Anterior cingulate cortex (tissue), 58 donors: ENCODE measurements at places on chromosomes 1 and 21.

GRCh38 chr1:229803626-229804217 is 177.7 kb downstream of the URB2 start:
- DNase-seq: no peak

DNA sequence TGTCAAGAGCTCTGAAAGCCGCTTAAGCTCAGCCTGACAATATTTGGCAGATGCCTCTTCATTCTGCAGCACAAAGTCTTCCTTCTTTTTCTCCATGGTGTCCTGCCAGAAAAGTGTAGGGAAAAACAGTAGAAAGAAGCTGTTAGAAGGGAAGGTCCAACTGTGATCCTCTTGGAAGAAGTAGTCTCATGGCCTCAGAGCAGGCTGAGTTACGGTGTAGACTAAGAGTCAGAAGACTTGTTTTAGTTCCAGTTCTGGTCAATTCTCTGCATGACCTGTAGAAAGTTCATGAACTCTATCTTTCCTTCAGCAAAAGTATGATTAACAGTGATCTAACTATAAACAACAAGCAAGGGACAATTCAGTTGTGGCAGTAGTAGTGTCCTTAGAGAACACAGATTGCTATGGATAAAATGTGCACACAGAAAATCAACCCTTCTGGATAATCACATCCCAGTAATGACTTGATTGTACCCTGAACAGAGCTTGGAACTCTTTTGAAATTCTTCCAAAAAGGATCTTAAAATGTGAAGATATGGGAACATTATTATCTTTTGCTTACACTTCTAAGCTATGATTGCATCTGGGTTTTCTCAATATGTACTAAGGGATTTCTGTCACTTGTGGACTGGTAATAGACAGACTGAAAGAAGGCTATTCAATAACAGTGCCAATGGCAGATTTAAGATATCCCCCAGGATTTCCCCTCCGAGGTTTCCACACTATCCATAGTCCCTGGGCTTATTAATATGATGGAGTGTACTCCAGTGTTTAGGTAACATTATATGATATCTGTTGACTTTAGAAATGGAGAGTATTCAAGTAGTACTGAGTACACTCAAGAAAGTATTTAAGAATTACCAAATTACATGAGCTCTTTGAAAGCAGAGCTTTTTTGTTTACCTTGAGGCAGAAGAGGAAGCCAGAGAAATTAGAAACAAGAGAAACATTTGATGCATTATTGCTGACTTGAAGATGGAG is 22.1 kb upstream of the GBP2 start:
- DNase-seq: no peak

GRCh38 chr1:154605534-154605933 is 2.5 kb downstream of the ADAR start:
- no peak for DNase-seq

- DNase-seq: no peak
Observed at GRCh38 chr1:15063346-15063745, 90.2 kb upstream of the TMEM51 start.

- no peak for DNase-seq
Observed at GRCh38 chr1:201019321-201019977, 4.1 kb downstream of the KIF21B start.

GRCh38 chr21:42609811-42610210 is 43.6 kb upstream of the PDE9A start:
- DNase-seq: no peak

GRCh38 chr1:109595531-109595930 is 23.9 kb downstream of the GNAT2 start:
- no peak for DNase-seq

- DNase-seq: no peak
Observed at GRCh38 chr1:21946836-21947587, 9.9 kb upstream of the HSPG2 start.

DNA sequence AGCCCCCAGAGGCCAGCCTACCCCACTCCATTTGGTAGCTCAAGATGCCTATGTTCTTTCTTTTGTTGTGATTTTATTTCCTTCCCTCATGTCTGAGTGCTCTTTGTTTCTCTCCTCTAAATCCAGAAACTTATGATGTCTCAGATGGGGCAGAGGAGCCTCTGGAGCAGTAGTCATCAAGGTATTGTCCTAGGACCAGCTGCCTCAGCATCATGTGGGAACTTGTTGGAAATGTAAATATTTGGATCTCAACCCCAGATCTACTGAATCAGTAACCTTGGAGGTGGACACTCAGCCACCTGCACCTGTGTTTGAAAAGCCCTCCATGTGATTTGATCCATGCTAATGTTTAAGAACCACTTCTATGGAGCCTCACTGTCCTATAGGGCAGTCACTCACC is 593.1 kb upstream of the PLXNA2 start:
- no peak for DNase-seq

GRCh38 chr1:7842517-7842916 is 10.3 kb downstream of the UTS2 start:
- DNase-seq: no peak

- no peak for DNase-seq
Observed at GRCh38 chr1:77308889-77309621, 27.2 kb downstream of the AK5 start.

DNA sequence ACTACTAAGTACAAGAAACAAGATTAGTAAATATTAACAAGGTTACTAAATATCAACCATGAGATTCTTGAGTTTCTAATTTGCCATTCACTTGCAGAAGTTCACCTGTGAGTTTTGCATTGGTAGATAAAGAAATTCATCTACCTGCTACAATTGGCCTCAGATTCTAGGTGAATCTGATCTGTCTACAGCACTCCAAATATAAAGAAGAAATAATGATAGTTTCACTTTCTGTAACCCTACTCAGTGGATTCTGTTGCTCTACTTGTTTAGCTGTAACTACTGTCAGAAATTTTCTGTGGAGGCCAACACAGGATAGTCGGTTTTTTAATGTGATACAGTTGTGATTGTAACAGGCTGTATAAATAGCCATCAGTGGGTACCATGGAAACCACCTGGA is 118.6 kb downstream of the NR5A2 start:
- no peak for DNase-seq

DNA sequence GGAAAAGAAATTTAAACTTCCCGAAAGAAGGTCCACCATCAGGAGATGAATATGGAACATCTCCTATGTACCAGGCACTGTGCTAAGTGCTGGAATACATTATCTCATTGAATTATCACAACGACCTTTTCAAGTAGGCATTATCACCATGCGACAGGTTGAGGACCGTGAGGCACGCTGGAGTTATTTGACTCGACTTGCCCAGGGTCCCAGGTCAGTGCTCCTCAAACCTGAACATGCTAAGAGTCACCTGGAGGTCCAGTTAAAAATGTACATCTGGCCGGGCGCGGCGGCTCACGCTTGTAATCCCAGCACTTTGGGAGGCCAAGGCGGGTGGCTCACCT is 15.9 kb upstream of the AGTRAP start:
- DNase-seq: no peak

GRCh38 chr1:177246710-177247580 is 76.2 kb downstream of the BRINP2 start:
- DNase-seq: no peak

- no peak for DNase-seq
Observed at GRCh38 chr1:242132121-242132817, 133.4 kb upstream of the MAP1LC3C start.

GRCh38 chr1:99843760-99844159 is 6.4 kb upstream of the AGL start:
- DNase-seq: peak; percentile 18

DNA sequence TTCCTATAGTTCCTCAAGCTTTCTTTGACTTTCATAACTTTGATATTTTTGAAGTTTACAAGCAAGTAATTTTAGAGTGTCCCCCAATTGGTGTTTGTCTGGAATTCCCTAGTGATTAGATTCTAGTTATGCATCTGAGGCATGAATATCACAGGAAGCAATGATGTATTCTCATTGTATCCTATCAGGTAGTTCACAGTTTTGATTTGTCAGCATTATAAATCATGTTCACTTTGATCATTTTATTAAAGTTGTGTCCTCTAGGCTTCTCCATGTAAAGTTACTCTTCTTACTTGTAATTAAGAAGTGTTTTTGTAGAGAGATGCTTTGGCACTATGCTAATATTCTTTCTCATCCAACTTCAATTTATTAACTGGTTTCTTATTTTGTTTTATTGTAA is 53.0 kb downstream of the TYW3 start:
- DNase-seq: no peak

DNA sequence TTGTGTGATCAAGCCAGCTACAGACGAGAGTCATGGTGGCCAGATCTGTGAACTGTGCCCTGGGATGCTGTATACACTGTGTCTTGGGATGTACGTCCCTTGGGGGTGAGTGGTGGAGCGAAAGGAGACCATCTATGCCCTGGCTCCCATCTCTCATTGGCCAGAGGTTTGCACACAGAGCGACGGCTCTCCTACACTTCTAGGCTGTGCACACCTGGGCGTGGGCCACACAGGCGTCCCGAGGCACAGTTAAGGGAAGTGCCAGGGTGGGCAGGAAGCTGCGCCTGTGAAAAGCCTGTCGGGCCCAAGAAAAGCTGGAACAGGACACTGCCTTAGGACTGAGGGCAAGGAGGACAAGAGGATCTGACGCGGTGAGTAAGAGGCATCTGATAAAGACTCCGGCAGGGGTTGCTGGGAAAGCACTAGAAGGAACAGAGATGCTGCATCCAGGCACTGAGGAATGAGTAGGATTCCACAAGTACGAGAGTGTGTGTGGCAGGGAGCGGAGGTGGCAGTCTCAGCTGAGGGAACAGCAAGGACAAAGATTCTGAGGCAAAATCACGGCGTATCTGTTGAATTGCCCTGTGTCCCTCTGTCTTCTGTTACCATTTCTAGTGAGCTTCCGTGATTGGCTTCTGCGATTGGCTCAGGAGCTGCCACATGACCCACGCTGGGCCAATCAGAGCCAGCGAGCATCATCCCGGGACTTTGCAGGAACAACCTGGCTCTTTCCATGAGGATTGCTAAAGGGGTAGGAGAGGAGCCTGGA is 67.9 kb upstream of the ZBTB40 start:
- DNase-seq: no peak

GRCh38 chr1:172549621-172550280 is 16.8 kb downstream of the SUCO start:
- no peak for DNase-seq

DNA sequence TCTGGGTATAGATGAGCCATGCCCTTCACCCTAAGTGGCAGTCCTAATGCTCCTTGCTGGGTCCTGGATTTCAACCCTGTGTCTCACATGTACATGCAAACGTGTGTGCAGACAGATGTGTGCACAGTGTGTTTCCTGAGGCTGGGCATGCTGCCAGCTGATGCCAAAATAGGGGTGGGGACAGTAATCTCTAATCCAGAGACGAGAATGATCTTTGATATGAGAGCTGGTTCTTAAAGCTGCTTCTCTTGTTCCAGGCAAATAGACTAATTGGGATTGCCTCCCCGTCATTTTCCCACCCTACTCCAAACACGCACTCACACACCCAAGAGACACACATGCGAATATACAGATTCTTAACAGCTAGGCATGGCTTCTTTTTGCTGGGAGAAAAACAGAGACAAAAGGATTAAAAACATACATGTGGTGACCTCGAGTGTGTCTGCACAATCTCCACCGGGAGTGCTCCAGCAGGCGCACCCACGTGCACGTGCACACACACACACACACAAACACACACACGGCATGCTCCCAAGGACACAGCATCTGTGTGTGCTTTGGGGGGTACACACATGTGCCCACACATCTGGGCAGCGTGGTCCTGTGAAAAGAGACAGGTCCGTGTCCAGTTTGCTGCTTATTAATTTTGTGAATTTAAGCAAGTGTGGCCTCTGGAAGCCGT is 102.1 kb upstream of the ZBTB40 start:
- no peak for DNase-seq

- DNase-seq: no peak
Observed at GRCh38 chr1:160149716-160150115, 1.7 kb upstream of the ATP1A4 start.

- no peak for DNase-seq
Observed at GRCh38 chr1:55146781-55147180, 68.4 kb downstream of the USP24 start.

DNA sequence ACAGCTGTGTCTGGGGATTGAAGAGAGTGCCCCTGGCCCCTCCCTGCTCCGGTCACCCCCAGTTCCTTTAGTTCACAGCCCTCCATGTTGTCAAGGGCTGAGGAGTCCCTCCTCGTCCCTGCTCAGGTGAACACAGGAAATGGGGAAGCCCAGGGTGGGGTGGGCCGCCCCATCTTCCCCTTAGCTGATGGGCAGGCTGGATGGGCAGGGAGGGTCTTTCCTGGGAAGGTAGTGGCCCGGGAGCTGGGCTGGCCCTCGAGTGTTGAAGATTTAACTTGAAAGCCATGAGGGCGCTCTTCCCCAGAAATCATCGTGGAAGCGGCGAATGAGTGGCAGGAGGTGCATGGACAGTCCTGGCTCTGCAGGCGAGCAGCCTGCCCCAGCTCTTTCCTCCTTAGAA is 18.3 kb upstream of the NPHP4 start:
- no peak for DNase-seq
